NCI-H226 (cell line): ENCODE measurements at places on chromosomes 1 and 21.

DNA sequence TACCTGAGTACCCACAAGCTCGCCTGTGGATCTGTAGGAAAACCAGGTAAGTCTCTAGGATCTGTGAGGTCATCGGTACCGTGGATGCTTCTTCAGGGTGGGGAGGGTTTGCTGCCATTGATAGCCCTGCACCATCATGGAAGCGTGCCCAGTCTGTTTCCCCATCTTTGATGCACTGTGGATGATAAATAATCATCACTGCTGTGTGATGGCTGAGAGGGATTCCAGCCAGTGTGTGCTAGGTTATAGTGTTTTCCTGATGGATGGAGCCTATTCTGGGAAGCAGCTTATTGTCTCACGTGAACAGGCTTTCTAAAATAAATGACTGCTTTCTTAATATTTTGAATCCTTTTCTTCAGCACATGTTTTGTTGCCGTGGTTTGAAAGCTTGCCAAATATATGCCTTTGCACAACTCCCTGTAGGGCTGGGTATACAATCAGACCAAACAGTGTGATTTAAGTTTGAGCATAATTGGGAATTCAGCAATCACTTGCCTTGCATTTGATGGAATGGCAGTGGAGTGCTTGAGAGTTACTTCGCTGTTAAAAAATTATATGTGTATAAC is 113.8 kb downstream of the CAMTA1 start:
- no peak for DNase-seq

DNA sequence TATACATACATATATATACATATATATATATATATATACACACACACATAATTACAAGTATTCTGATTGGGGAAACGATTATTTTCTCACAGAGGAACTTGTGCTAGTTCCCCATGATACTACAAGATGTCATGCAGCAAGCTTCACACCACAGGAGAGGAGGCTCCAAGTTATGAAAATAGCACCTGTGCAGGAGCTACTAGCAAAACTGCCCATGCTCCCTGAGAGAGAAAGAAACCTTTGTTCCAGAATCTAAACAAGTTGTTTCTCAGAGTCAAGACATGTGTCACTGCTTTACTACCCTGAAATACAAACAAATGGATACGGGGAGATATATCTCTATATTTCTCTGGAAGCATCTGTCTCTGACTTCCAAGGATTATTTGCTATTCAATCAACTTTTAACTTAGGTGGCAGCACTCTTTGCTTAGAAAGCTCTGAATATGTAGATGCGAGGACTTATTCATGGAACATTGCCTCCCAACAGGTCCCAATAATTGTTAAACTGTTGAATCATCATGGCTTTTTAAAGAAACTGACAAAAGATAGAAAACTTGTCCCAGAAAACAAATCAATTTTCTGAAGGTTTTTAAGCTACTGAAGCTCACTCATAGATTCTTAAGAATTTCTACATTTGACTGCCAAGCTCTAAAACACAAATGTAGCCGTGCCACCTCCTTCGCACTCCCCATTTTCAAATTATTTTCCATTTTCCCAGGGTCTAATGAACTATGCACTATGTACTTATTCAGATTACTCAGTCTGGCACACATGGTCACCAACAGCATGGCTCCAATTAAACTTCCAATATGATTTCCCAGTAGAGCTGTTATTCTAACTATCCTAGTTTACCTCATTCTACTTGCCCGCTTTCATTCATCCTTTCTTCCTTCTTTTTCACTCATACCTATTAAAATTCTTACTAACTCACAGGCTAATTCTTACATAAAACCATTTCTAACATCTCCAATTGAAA is 929.1 kb downstream of the LTN1 start:
- no peak for DNase-seq

GRCh38 chr1:205572421-205572820 is 59.4 kb downstream of the ELK4 start:
- no peak for DNase-seq

DNA sequence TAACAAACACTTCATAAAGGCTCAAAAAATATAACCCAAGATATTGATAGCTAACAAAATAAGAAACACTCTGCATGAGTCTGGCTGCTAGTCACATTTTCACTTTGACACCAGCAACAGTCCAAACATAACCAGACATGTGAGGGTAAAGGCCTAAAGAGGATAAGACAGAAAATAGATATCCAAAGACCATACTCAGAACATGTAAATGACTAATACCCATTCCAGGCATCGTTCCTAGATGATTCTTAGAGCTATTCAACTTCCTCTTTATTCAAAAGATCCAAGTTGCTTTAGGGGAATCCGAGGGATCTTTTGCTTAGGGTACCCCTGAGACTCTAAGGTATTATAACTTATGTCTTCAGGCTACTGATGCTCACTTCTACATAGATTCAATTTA is 5.1 kb downstream of the COL24A1 start:
- peak; percentile 41 for DNase-seq

DNA sequence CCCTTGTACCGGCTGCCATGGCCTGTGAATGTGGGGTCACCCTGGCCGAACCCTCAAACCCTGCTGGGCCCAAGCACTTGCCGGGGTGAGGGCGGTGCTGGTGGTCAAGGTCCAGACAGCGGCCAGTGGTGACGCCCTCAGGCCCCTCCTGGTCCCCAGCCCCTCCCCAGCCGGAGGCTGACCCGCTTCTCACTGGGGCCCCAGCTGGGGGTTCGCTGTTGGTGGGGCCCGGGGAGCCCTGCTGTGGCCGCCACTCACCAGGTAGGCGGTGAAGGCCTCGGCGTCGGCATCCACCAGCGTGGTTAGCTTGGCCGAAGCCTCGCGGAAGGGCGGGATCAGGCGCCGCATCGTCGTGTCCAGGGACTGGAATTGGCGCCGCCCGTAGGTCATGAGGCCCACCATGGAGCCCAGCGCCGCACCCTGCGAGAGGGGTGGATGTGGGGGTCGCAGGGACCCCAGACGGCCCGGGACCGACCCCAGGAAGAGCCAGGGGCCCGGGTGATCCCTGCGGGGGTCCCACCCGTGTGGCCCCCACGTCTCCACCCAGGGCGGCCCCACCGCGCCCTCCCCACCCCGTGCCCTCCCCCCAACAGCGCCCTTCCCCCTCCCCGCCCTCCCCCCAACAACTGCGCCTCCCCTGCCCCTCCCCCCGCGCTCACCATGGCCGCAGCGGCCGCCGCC is 10.1 kb downstream of the FTCD start:
- no peak for DNase-seq

- DNase-seq: no peak
Measured at GRCh38 chr1:209029737-209030136, 553.8 kb upstream of the CAMK1G start.

- DNase-seq: no peak
Measured at GRCh38 chr21:42146273-42146805, 72.6 kb upstream of the ABCG1 start.
